ENCODE measurements at places on chromosomes 5 and 9. TPM values are rescaled to one million over a fixed set of nuclear protein-coding genes. Genes with fewer than 3 reads are reported as not detected.

The CYLC2 gene
- not detected for total RNA-seq

The PCDHB9 gene
- 6.8 TPM for total RNA-seq

- no peak for DNase-seq
Observed at GRCh38 chr5:140267559-140268018, 35.3 kb downstream of the PFDN1 start.

DNA sequence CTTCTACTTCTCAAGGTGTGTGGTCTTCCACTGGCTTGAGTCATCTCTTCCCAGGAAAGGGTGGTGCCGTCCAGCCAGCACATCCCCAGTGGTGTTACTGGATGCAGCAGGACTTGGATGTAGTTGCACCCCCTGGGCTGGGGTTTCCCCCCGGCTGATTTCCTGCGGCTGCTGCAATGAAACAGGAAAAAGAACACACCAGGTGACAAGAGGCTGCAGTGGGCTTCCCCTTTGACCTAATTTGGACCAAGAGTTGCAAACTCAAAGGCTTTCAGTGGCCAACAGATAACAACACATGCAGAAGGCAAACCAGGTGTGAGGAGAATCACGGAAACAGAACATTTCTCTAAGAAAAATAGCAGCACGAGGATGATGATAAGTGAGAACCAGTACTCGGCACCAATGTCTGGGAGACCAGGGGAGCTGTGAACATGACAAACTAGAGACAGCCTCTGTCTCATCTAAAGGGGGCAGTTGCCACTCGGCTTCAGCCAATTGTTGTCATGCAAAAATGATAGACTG lies 83.7 kb downstream of the PDE6A start:
- DNase-seq: no peak

DNA sequence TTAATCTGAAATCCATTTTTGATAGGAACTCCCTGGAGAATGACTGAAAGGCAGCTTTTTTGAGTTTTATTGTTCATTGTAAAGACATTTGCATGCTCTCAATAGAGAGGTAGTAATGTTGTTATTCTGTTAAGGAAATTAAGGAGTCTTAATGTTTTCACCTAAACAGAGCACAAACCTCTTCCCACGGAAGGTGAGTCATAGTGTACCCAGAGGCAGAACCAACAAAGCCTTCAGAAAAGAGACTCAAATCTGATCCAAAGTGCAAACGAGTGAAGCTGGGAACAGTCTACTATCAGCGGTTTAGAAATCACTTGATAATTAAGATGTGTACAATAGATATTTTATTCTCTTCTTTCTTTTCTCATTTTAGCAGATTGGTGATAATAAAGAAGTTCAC lies 470.5 kb downstream of the PLK2 start:
- peak; percentile 4 for DNase-seq

The FBN2 gene
- total RNA-seq: 4.2 TPM

Measured in myocyte (in vitro differentiated cells).